Substantia nigra (tissue), 51 donors: ENCODE measurements at places on chromosomes 5 and 9.

DNA sequence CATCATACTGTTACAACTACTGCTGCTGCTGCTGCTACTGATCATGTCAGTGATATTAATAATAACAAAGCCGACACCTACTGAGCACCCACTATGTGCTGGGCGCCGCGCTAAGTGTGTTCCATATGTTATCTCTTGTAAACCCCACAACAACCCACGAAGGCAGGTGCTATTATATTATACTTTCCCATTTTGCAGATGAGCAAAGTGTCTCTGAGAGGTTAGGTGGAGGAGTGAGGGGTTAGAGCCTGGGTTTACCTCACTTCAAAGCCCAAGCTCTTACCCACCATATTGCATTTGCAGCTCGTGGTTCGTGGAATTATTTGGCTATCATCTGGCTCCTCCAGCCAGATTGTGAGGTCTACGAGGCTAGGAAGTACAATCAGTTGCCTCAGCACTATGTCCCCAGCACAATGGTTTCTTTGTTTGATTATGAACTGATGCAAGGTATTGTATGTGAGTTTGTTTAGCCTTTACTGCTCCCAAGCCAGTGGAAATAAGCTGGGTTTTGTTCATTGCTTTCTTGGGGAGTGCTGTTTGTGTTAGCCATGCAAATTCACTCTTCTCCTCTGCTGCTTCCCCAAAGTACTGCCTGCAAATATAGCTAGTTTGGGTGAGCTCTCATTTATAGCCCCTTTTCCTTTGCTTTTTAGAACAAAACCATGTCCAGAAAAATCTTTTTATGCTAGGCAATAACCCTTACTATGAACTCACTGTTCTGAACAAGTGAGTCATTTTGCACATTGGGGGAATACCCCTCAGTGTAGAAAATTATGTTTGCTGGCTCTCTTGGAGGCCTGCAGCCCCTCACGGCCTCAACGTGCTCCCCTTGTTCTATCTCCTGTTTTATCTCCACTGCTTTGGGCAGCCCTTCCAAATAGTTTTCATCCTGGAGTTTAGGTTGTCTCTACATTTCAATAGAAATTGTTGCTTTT, 47.9 kb downstream of the ALG2 start:
- DNase-seq = no peak

DNA sequence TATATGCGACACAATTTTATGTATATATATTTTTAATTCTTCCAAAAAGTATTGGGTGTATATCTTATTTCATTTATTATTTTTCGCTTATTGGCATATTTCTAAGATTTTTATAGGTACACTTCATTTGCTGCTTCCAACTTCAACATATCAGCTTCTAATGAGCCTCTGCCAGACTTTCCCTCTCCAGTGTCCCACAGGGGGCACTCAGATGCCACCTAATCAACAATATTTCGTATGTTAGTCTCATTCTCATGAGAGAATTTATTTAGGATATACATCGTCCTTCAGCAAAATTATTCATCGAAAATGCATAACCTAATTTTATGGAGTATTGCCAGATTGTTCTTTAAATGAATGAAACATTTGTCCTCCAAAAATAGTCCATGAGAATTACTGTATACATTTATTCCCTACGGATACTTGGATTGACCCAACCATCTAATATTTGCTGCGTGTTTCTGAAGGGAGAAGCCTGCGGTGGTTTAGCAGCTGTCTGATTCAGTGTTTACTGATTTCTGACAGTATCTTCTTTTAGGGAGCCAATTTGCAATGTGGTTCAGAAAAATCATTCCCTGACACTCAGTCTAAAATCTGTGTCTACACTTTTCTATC, 100.6 kb upstream of the SELENOP start:
- DNase-seq = no peak

- no peak for DNase-seq
Observed at GRCh38 chr5:138699482-138699881, 53.7 kb upstream of the CTNNA1 start.

- DNase-seq = no peak
Observed at GRCh38 chr9:90562229-90562628, 80.4 kb downstream of the DIRAS2 start.

GRCh38 chr9:130523921-130524320, 55.5 kb upstream of the FUBP3 start:
- DNase-seq = no peak

GRCh38 chr9:88161144-88161543, 22.9 kb upstream of the SPATA31C2 start:
- DNase-seq = no peak

GRCh38 chr5:119079318-119079921, 8.5 kb downstream of the DMXL1 start:
- DNase-seq = no peak

GRCh38 chr5:14707811-14708390, 43.4 kb downstream of the OTULIN start:
- DNase-seq = no peak

- DNase-seq = no peak
Observed at GRCh38 chr9:17216646-17217045, 81.8 kb downstream of the CNTLN start.

DNA sequence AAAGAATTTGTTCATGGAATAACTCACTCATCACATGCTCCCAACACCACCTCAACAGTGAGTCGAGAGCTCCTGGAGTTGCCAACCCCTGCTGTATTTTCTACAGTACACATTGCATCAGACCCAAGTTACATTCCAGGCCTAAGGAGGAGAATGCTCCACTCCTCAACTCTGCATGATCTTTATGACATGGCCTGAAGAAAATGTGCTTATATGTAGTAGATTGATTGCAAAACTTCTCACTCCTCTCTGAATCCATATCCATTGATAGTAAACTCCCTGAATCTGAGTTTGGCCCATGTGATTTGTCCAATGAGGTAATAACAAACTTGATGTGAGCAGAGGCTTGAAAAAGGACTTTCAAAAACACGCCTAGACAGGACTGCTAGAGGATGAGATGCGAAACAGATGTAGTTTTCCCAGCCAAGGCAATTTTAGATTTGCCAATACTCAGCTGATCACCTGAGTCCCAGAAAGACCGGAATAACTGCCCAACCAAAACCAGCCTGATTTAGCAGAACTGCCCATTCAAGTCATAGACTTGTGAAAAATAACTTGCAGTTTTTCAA, 29.0 kb upstream of the PAPPA start:
- DNase-seq = no peak
